ENCODE measurements at places on chromosomes 6 and 20.

DNA sequence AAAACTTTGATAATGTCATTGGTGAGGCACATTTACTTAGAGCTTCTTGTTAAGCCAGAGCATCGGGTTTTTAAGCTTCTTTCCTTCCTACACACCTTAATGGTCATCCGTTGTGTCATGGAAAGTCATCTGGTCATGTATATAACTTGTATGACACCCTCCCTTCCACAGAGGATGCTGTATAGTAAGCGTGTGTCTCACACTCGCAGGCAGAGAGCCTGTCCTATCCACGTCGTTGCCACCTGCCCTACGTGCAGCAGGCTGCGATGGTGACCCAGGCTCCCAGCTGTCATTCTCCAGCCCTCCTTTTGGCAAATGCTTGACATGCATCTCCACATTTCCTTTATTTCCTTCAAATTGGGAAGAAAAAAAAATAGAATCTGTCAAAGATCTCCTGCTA, 85.6 kb downstream of the MYB start:
- no peak for DNase-seq

GRCh38 chr20:21693322-21693721, 12.1 kb upstream of the PAX1 start:
- no peak for DNase-seq

GRCh38 chr6:143605906-143606521, 71.8 kb upstream of the PHACTR2 start:
- peak; percentile 25 for DNase-seq

DNA sequence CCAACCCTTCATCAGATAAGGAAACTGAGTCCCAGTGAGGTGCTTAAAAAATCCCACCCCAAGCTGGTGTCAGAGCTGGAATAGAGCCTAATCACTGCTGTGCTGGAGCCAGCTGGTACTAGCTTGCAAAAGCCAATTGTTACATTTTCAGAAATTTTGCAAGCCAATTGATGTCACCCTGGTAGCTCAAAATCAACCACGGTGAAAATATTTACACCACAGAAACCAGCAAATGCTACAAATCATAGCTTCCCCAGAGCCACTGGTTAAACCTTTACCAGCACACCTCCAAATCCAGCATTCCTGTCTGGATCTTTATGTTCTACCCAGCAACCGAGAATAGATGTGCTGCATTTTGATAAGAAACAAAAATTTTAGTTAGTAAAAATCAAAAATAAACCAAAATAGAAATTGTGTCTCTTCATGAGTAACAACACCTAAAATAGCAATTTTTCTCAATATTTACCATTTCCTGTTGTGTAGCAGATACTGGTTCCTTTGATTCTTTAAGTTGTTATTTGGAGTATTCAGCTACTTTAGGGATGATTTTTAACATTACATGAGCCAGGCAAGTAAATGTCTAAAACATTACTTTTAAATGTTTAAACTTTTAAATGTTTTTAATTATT, 7.2 kb upstream of the LCA5 start:
- no peak for DNase-seq

DNA sequence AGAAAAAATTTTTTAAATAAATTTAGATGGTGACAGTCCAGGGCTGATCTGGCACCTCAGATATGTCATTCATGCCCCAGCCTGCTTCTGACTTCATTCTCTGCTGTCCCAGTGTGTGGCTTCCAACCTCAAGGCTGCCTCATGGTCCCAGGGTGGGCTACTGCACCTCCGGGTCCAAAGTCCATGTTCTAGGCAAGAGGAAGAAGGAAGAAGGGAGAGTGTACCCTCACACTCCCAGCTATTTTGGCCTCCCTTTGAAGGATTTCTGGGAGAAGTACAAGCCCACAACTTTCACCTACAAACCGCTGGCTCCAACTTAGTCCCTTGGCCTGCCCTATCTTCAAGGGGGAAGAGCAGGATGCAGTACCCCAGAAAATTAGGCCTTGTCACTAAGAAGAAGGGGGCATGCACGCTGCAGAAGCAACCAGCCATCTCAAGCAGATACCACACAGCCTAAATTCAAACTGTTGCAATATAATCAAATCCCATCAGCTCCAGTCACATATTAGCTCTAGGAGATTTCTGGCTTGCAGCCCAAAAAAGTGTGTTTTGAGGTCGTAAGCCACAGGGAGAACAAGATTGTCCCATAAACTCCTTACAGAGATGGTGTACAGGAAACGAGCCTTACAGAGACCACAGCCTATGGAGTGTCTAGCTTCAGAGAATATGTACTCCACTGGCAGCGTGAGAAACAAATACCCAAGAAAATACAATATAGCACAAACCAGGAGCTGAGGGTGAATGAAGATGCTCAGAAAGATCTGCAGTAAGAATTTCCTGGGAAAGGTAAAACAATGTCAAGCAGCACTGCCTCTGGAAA, 906 bp upstream of the BTN3A2 start:
- DNase-seq = no peak

- peak; percentile 48 for DNase-seq
Observed at GRCh38 chr20:38170826-38171674, 6.0 kb upstream of the TGM2 start.

GRCh38 chr6:17125407-17125806, 23.6 kb downstream of the STMND1 start:
- DNase-seq = no peak

- DNase-seq = peak; percentile 71
Observed at GRCh38 chr20:38043512-38044300, 10.2 kb downstream of the RPRD1B start.

DNA sequence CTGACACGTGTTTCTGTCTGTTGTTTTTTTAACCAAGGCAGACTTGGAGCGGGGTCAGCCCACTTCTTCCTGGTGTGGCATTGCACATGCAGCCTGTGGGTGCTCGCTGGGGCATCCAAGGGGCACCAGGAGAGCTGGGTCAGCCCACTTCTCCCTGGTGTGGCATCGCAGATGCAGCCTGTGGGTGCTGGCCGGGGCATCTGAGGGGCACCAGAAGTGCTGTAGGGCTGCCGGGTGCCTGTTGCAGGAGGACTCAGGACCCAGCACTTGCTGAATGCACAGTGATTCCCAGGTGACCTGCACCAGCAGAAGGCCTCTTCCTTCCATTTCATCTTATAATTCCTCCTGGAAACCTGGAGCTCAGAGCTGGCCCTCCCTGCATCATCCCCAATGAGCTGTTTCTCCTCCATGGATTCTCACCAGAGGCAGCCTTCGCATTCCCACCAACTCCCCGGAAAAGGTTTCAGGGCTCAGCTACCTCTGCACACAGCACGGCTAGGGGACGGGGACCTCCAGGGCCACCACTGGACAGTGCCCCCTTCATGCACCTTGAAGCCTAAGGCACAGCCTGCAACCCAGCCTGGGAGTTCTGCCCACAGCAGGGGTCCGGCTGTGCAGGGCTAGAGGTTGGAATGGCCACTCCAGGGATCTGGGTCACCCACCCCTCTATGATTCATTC, 218.8 kb downstream of the TAF4 start:
- DNase-seq = no peak

DNA sequence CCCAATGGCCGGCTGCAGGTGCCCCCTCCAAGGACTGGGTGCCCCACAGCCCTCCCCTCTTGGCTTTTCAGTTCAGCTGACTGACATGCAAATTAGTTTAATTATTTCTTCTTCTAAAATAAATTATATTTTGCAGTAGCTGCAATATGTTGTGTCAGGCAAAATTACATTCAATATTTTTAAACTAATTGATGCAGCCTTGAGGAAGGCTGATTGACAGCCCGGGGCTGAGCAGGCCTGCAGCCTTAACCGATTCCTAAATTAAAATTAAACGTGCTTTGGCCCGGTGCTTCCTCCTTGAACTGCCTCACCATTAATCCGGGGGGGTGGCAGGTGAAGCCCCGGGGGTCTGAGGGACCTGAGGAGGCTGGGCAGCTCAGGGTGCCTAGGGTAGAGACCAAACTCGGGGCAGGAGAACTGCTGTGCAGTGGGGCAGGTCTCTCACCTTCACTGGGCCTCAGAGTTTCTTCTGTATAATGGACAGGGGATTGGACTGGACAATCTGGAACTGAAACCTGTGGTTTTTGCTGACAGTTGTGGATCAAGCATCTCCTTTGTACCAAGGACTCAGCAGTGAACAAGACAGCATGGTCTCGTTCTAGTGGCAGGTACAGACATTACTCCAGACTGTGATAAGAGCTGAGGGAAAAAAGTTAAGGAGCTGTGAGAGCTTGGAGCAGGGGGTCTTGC, 72.5 kb downstream of the CD40 start:
- no peak for DNase-seq

GRCh38 chr20:8163543-8163942, 31.5 kb downstream of the PLCB1 start:
- DNase-seq = no peak

DNA sequence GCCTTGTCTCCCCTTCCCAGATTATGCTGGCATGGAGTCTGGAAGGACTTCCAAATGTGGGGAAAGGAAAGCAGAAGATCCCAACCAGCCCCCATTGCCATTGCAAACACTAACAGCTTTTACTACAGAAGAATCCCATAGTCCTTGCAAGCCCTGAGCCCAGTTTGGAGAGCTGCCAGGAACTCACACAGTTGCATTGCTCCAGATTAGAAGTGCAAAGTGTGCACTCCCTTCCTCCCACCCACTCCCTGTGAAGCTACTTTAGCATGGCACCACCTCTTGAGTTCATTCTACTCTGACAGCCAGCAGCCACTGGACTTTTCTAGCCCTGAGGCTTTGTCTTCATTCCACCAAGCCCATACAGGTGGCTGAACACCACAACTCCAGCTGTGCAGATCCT, 67.6 kb downstream of the SLC22A2 start:
- no peak for DNase-seq

- DNase-seq = no peak
Observed at GRCh38 chr20:40979247-40979646, 49.4 kb upstream of the TOP1 start.

- DNase-seq = no peak
Observed at GRCh38 chr6:145787688-145788087, 26.9 kb downstream of the FBXO30 start.

GRCh38 chr6:108944707-108945680, 96.8 kb downstream of the ARMC2 start:
- DNase-seq = peak; percentile 92

- no peak for DNase-seq
Observed at GRCh38 chr6:2186516-2186915, 58.9 kb downstream of the GMDS start.

DNA sequence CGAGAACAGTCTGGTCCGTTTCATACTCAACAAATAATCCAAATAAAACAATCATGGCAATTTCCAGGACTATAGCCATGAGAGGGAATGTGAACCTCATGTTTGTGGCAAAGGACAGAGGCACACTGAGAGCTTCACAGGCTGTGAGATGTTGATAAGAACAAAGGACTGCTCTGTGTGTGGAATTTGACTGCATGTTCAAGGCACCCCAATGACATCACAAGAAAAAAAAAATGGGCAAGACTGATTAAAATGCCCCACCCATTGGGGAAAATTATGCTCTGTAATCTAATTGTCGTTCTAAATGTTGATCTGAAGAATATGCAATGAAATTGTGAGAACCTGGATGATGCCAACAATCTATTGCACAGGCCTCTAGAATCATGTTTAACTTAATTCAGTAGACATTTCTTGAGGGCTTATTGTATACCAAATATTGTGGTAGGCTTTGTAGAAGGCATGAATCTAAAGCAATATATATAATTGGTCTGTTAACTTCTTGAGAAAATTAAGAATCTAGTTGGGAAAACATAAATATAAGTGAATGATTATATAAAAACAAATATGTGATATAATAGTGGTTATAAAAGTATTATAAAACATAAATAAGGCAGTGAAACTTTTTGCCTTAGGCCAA, at the start of gene RHAG:
RHAG (minus strand) TSS at position 127 of the 637 bp plus-strand sequence; CDS start at position 100, 27 bp downstream.
- DNase-seq = no peak

DNA sequence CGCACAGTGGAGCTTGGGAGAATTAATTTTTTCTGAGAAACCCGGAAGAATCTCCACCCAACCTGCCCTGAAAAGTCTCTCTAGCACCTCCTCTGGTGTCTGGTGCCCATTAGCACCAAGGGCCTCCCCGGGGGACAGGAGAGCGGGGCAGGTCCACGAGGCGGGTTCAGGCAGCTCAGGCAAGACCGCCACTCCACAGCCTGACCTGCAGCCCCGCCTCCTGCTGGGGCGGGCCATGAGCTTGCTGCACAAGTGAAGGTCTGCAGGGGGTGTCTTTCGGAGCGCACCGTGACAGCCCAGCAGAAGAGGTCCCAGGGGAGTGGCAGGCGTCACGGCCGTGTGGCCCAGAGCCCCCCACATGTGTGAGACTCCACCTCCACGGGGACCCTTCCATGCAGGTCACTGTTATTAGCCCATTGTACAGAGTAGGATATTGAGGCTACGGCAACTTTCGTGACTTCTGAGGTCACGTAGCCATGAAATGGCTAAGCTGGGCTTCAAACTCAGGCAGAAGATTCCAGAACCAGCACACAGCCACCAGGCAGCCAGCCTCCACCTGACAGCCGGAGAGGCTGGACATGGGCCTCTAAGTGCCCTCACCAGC, 63.9 kb upstream of the SLCO4A1 start:
- DNase-seq = no peak

- DNase-seq = peak; percentile 21
Observed at GRCh38 chr20:49534255-49534712, 33.7 kb downstream of the PTGIS start.

GRCh38 chr6:28408076-28408802, 8.7 kb upstream of the ZSCAN12 start:
- DNase-seq = no peak

DNA sequence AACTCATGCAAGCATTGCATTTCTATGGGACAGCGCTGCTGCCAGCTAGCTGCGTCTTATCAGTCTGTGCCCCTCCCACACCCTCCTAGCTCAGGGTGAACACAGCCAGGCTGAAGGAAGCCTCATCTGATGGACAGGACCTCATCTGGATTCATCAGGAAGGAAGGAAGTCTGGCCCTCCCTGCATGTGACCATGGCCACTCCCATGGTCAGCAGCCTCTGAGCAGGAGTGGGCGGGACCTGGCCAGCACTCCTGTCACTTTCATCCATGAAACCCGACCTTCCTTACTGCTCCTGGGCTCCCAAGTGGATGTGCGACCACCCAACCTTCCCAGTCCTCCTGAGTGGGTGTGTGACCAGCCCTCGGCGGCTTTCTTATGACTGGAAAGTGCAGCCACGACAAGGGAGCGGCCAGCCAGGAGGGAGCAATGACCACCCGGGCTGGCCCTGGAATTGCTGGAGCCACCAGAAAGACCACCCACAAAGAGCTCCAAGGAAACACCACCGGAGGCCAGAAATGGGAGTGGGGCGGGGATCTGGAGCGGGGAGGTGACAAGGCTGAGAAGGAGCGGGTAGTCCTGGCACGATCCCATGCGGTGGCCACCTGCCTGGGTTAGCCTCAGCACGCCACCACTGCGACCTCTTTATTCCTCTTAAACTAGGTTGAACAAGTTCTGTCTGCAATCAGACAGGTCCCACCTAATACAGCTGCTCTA, 241.2 kb downstream of the TTLL2 start:
- no peak for DNase-seq

GRCh38 chr20:13046409-13046808, 37.6 kb downstream of the SPTLC3 start:
- DNase-seq = no peak

Data from foreskin fibroblast (primary cell).